Uterus (tissue), 4 donors: ENCODE measurements at places on chromosomes 7 and 10. TPM values are rescaled to one million over a fixed set of nuclear protein-coding genes. Genes with fewer than 3 reads are reported as not detected.

DNA sequence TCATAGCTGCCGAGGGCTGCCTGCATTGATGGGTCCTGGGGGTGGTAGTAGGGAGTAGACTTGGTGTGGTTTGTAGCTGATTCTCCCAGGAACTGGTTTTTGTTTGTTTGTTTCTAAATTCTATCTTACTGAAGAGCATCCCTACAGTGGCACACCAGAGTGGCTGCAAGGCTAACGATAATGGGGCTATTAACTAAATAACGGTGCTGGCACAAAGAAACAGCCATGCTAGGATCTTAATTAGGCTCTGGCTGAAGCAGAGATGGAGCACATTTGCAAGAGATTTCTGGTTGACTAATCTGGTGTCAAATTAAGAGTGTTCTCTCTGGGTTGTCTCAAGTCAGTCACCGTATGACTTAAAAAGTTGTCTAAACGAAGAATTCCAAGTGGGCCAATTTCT is 590.0 kb downstream of the NRG3 start:
- H3K4me3 ChIP-seq = no peak overlapping the region
- no peaks in the 10 kb centered on the region for H3K4me1 ChIP-seq
- DNase-seq = no peak
- no peaks in the 10 kb centered on the region for H3K27me3 ChIP-seq
- no peak overlapping the region for H3K27ac ChIP-seq
- no peaks in the 10 kb centered on the region for H3K36me3 ChIP-seq

DNA sequence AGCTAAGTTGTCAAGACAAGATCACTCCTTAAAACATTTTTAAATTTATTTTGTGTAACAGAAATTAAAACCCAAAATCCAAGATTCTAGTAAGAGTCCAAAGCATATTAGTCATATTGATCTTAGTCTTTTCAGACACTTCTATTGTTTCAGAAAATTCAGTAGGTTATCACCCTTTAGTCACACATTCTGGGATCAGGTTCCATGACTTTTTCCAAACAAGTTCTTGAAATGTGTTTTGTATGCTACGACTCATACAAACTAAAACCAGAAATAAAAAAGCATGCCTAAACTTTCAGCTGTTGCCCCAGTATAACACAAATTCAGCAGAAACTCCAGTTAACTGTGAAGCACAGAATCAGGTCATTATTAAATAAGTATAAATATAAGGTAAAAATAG is 10.7 kb downstream of the SEMA3D start:
- no peak overlapping the region for H3K27ac ChIP-seq
- H3K4me3 ChIP-seq = no peak overlapping the region
- no peaks in the 10 kb centered on the region for H3K27me3 ChIP-seq
- H3K4me1 ChIP-seq = no peaks in the 10 kb centered on the region
- H3K36me3 ChIP-seq = no peaks in the 10 kb centered on the region

CNTNAP2 gene
- not detected for total RNA-seq

NPY gene
- total RNA-seq = not detected

GRCh38 chr7:95251966-95252365 is 72.4 kb downstream of the PON1 start:
- no peaks in the 10 kb centered on the region for H3K4me1 ChIP-seq
- no peak for DNase-seq
- no peak overlapping the region for H3K27ac ChIP-seq
- H3K36me3 ChIP-seq = no peaks in the 10 kb centered on the region

TAS2R60 gene
- total RNA-seq = 3.3 TPM
